ENCODE measurements at places on chromosomes 5 and 9.

DNA sequence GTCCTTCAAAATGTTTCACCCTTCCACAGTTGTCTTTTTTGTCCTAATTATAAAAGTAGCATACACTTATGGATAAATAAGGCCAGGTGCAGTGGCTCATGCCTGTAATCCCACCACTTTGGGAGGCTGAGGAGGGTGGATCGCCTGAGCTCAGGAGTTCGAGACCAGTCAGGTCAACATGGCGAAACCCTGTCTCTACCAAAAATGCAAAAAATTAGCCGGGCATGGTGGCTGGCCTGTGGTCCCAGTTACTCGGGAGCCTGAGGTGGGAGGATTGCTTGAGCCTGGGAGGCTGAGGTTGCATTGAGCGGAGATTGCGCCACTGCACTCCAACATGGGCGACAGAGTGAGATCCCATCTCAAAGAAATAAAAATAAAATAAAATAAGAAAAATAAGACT, 1.6 kb downstream of the C5orf52 start:
- DNase-seq: no peak

- DNase-seq: no peak
Observed at GRCh38 chr5:112006721-112007120, 249.7 kb upstream of the NREP start.

DNA sequence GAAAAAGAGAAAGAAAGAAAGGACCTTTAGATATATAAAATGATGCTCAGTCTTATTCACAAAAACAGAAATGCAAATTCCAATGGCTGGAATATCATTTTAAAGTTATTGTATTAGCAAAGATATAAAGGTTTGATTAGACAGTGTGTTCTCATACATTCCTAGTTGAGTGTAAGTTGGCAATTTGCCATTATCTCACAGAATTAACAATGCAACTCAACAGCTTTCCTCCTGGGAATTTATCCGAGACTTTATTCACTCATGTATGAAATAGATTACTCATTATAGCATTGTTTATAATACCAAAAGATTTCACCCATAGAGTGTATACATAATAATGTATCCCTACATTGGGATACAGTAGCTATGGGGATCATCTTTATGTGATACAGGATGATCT, 27.1 kb upstream of the MLLT3 start:
- no peak for DNase-seq

- DNase-seq: no peak
Observed at GRCh38 chr5:139501381-139501780, 18.8 kb upstream of the STING1 start.

DNA sequence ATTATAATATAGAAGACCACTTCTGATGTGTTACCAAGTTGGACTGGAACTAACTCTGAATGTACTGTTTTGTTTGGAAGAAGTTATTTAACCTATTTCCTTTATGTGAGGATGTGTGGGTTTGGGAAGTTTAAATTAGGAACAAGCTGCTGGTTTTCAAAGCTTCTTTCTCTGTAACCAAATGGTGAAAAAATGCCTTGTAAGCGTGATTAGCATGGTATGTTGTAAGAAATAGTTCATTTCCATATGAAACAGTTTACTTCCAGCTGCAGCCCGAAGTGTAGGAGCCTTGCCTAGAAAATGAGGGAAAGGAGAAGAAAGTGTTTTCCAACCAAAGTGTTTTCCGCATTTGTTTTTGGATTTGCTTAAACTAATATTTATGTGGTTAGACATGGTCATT, 36.0 kb downstream of the TTC1 start:
- DNase-seq: no peak

Measured in AG09309 (cell line).